ENCODE measurements at places on chromosomes 7 and 10.

DNA sequence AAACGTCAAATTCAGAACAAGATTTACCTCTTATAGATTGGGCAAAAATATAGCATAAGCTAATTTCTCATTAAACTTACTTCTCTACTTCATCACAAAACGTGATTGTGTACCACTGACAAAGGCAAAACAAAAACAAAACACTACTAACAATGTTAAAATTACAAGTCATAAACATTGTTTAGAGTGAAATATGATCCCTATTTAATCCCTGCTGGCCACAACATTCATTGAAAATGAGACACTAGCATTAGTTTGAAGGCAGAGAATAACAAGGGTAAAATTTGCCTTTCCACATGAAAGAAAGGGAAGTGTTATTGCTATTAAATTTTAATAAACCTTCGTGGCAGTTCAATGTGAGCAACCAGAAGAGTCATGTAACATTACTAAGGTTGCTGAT is 45.0 kb downstream of the SEMA3A start:
- DNase-seq, result no peak

- no peak for DNase-seq
Measured at GRCh38 chr7:36787933-36788378, 63.7 kb upstream of the AOAH start.

- no peak for DNase-seq
Measured at GRCh38 chr7:96675548-96675947, 34.1 kb downstream of the SEM1 start.

DNA sequence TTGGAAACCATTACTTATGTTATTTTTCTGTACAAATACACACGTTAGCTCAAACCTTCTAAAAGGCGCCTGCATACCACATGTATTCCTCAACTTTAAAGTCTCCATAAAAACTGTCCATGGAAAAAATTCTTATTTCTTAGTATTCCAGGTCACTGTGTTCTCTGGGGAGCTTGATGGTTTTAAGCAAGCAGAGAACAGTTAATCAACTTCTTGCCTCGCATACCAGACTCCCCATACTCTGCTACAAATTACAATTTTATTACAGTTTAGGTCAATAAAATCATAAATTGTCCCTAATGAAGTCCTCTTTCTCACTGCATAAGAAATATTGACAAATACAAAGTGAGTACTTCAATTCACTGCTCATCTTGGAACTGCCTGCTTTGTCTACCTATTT is 77.0 kb upstream of the GPR22 start:
- DNase-seq, result no peak

DNA sequence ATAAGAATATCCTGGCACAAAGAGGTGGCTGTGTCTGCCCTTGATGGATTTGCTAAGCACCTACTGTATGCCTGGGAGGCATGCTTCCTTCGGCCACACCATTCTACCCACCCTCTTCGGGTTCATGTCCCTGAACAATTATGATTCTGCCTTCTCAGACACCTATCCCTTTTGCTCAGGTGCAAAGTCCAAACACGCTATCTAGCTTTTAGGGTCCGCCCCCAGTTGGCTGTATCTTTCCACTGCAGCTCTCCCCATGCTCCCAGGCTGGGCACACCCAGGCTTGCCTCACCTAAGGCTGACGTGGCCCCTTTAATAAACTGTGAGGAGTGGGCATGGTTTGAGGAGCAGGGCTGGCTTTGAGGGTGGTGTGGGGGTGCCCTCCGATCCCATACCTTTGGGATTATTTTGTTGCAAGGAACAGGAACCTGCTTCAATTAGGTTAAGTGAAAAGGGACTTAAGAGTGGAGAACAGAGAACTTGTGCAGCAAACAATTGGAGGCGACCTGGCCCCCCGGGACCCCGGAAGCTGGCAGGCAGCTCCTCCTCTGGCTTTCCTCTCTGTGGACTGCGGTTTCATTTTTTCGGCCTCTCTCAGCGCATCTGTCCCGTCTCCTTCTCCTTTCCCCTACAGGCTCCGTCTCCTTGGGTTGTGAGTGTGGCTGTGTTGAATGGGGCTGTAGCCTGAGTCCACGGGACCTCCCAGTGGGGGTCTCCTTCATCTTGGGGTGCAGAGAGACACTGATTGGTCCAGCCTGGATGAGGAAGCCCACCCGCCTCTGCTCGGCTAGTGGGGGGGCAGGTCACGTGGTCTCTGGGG is 3.8 kb downstream of the CLIP2 start:
- no peak for DNase-seq

- no peak for DNase-seq
Measured at GRCh38 chr7:69243016-69243415, 355.3 kb upstream of the AUTS2 start.

DNA sequence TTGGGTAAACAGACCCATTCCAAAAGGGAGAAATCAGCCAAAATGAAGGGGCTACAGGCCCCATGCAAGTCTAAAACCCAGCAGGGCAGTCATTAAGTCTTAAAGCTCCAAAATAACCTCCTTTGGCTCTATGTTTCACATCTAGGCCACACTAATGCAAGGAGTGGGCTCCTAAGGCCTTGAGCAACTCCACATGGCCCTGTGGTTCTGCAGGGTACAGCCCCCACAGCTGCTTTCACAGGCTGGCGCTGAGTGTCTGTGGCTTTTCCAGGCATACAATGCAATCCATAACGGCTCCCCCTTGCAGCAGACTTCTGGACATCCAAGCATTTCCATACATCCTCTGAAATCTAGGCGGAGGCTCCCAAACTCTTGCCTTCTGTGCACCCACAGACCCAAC is 9.0 kb downstream of the TMEM243 start:
- no peak for DNase-seq

GRCh38 chr7:5408777-5409176 is 14.9 kb downstream of the TNRC18 start:
- DNase-seq, result no peak

DNA sequence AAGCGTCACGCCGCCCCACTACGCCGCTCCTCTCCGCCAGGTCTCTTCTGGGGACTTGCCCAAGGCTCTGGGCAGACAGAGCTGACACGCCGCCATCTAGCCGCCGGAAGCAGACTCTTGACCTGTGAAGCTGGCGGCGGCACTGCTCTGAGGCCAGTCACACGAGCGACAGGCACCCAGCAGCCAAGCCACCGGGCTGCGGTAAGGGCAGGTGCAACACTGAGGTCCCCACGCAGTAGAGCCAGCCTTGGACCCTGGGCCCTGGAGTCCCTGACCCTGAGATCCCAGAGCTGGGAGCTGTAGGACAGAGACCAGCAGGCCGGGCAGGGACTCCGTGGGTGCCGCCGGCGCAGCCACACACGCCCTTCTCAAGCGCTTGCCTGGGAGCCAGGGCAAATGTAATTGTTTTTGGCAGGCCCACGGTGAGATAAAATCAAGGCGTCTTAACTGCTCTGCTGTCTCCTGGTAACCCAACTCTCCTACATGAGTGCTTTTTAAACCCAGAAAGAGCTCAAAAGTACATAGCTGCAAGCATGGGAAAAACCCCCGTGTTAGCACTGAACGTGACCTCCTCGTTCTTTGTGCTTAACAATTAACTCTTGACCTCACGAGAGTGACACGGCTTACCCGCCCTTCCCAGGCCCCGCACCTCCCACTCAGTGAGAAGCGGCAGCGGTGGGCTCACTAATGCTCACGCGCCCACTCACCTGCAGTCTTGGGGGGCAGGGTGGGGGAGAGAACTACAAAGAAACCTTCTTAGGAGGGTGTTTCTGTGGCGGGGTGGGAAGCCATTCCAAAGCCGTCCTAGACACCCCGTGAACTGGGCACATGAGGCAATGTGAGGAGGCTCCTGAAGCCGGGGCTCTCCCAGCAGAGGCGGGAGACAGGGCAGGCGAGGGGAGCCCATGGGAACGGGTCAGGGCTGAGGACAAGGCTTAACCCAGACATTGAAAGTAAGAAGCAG is 8.5 kb downstream of the GPER1 start:
- no peak for DNase-seq

- DNase-seq, result no peak
Measured at GRCh38 chr7:1323178-1324027, 90.7 kb downstream of the UNCX start.

GRCh38 chr7:96052860-96053470 is 268.9 kb downstream of the SLC25A13 start:
- DNase-seq, result no peak

Measured in kidney epithelial cell (primary cell).